CD8-positive, alpha-beta memory T cell (primary cell): ENCODE measurements at places on chromosomes 12 and 14. TPM values are rescaled to one million over a fixed set of nuclear protein-coding genes. Genes with fewer than 3 reads are reported as not detected.
A peak's percentile ranks its signal among the peaks of the same experiment; 100 is the strongest.

- H3K4me3 ChIP-seq: peak overlapping the region; percentile 30
- H3K36me3 ChIP-seq: no peaks in the 10 kb centered on the region
- no peak overlapping the region for H3K27ac ChIP-seq
- DNase-seq: no peak
- H3K27me3 ChIP-seq: no peaks in the 10 kb centered on the region
Observed at GRCh38 chr12:66901138-66901932, 222.5 kb upstream of the GRIP1 start.

DNA sequence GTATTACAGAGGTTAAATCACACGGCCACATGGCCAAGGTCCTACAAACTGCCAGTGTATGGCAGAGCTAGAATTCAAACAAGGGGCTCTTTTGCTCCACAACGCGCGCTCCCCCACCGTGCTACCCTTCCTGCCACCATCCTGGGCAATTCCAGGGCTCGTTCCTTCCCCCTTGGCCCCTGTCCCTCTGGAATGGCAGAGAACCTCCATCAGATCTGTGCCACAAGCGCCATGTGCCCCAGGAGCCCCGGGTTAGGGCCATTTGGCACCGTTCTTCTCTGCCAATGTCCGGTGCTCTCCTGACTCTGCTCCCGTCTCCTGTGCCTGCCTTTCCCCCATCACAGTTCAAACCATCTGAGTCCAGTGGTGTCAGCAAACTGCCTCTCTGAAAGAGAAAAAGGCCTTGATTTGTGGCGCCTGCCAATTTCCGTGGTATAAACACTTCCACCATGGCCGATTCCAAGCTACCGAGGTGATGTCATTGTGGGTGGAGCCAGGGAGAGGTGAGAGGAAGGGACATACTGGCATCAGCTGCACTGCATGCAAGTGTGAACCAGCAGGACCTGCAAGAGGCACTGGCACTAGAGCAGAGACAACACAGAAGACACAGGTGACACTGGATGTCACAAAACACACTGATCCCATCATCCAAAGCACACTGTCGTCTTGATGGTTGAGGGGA is 163.1 kb downstream of the CALM1 start:
- H3K36me3 ChIP-seq: no peaks in the 10 kb centered on the region
- H3K27me3 ChIP-seq: no peaks in the 10 kb centered on the region
- no peak overlapping the region for H3K4me3 ChIP-seq
- DNase-seq: no peak

The ITPR2 gene
- 24.0 TPM for total RNA-seq

- no peaks in the 10 kb centered on the region for H3K4me1 ChIP-seq
- DNase-seq: no peak
- H3K27me3 ChIP-seq: no peaks in the 10 kb centered on the region
Observed at GRCh38 chr14:82080370-82080769, 546.7 kb upstream of the SEL1L start.

GRCh38 chr14:91890291-91890749 is 23.0 kb upstream of the TC2N start:
- no peak overlapping the region for H3K27ac ChIP-seq
- H3K36me3 ChIP-seq: no peaks in the 10 kb centered on the region
- no peak for DNase-seq

DNA sequence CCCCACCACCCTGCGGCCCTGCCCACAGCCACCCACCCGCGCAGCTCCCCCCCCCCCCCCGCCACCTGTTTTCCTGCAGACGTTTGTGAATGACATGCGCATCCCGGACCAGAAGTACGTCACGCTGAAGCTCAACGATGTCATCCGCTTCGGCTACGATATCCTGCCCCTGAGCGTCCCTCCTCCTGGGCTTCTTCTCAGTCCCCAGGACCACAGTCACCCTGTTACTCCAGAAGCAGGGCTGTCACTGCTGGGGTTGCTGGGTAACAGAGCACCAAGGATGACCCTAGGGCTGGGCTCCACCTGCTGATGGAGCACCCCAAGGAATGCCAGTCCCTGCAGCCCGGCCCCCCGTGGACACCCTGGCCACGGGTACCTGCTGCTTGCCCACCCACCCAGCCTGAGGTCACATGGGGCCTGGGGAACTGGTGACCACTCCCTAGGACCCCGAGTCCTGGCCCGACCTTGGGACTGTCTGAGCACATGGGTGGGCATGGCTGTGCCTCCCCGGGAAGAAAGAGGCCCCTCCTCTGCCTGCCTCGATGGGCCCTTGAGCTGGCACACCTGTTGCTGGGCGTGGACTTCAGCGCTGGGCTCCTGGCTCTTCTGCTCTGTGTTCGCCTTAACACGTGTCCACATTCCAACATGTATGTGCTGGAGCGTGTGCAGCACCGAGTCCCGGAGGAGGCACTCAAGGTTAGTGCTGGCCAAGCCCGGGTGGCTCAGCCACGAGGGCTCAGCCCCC is 12.9 kb downstream of the CEP170B start:
- H3K36me3 ChIP-seq: no peaks in the 10 kb centered on the region
- H3K27ac ChIP-seq: no peak overlapping the region
- H3K4me3 ChIP-seq: no peak overlapping the region
- no peak for DNase-seq

GRCh38 chr12:23025372-23026016 is 400.5 kb downstream of the ETNK1 start:
- no peaks in the 10 kb centered on the region for H3K27me3 ChIP-seq
- no peak overlapping the region for H3K27ac ChIP-seq
- no peaks in the 10 kb centered on the region for H3K36me3 ChIP-seq
- no peak for DNase-seq

DNA sequence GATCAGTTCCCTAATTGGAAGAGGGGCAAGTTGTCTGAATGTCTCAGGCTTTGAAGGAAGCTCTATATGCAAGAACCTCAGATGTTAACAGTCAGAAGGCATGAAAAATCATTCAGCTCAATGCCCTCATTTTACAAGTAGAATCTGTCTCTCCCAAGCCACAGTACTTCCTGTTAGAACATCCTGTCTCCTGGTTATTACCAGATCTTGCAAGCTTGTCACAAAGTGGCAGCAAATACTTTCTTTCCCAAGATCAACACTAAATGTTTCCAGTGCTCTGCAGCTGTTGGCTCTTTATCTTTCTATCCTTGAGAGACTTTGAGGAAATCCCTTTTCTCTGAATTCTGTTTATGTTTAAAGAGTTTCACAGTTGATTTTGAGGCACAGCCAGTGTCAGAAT is 235.5 kb downstream of the AKAP6 start:
- H3K4me3 ChIP-seq: no peak overlapping the region
- DNase-seq: no peak
- peaks cover 8% of the 10 kb centered on the region for H3K4me1 ChIP-seq
- H3K27me3 ChIP-seq: no peaks in the 10 kb centered on the region
- H3K27ac ChIP-seq: no peak overlapping the region

The MSI1 gene
- 0.22 TPM for total RNA-seq

- H3K27ac ChIP-seq: no peak overlapping the region
- H3K4me3 ChIP-seq: no peak overlapping the region
- H3K27me3 ChIP-seq: no peaks in the 10 kb centered on the region
- no peaks in the 10 kb centered on the region for H3K36me3 ChIP-seq
- H3K4me1 ChIP-seq: peaks cover 19% of the 10 kb centered on the region
Observed at GRCh38 chr12:104305349-104305748, 1.8 kb downstream of the EID3 start.

The ANO4 gene
- total RNA-seq: not detected

The MYH7 gene
- total RNA-seq: not detected

- H3K4me3 ChIP-seq: peak overlapping the region; percentile 64
- H3K4me1 ChIP-seq: peaks cover 57% of the 10 kb centered on the region
- no peak overlapping the region for H3K27ac ChIP-seq
- H3K27me3 ChIP-seq: no peaks in the 10 kb centered on the region
- no peaks in the 10 kb centered on the region for H3K36me3 ChIP-seq
- no peak for DNase-seq
Observed at GRCh38 chr12:68614105-68614679, 3.5 kb downstream of the RAP1B start.

The GPR132 gene
- total RNA-seq: 52.0 TPM

The GARIN6 gene
- total RNA-seq: not detected

- no peaks in the 10 kb centered on the region for H3K36me3 ChIP-seq
- no peak overlapping the region for H3K27ac ChIP-seq
- no peak overlapping the region for H3K4me3 ChIP-seq
Observed at GRCh38 chr14:92494512-92494911, 19.1 kb upstream of the RIN3 start.

DNA sequence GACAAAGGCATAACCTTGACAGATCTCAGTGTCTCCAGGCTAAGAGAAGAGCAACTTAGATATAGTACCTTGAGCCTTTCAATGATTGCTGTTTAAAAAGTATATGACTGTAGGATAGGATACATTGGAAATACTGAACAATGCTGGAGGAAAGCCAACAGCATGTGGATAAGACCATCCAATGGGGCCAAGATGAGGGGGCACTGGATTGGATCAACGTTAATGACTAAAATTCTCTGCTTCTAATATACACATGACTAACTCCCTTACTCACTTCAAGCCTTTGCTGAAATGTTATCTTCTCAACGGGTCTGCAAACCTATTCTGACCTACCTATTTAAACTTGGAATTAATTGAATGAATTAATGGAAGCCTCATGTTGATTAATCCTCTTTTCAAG is 354.9 kb downstream of the RAD51B start:
- no peaks in the 10 kb centered on the region for H3K36me3 ChIP-seq
- no peaks in the 10 kb centered on the region for H3K4me1 ChIP-seq
- no peaks in the 10 kb centered on the region for H3K27me3 ChIP-seq
- H3K27ac ChIP-seq: no peak overlapping the region
- H3K4me3 ChIP-seq: no peak overlapping the region

The MIPOL1 gene
- not detected for total RNA-seq

The PLA2G1B gene
- total RNA-seq: not detected

The WDR20 gene
- total RNA-seq: 32.8 TPM

DNA sequence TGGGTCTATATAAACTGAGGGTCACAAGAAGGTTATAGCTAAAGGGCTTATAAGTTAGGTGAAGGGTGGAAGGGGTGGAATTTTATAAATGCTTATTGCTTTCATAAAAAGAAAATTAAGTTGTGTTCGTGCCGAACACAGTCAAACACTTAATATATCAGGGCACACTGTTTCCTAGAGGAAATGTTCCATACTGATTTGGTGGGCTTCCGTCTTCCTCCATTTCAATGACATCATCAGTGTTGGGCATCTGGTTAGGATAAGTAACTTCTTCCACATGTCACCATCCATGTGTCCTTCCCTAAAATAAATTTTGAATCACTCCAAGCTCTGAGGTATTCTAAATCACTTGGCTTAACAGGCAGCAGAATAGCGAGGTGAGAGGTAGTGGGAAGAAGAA is 466.4 kb downstream of the MED13L start:
- no peaks in the 10 kb centered on the region for H3K27me3 ChIP-seq
- no peak overlapping the region for H3K4me3 ChIP-seq
- H3K27ac ChIP-seq: no peak overlapping the region
- H3K36me3 ChIP-seq: no peaks in the 10 kb centered on the region

DNA sequence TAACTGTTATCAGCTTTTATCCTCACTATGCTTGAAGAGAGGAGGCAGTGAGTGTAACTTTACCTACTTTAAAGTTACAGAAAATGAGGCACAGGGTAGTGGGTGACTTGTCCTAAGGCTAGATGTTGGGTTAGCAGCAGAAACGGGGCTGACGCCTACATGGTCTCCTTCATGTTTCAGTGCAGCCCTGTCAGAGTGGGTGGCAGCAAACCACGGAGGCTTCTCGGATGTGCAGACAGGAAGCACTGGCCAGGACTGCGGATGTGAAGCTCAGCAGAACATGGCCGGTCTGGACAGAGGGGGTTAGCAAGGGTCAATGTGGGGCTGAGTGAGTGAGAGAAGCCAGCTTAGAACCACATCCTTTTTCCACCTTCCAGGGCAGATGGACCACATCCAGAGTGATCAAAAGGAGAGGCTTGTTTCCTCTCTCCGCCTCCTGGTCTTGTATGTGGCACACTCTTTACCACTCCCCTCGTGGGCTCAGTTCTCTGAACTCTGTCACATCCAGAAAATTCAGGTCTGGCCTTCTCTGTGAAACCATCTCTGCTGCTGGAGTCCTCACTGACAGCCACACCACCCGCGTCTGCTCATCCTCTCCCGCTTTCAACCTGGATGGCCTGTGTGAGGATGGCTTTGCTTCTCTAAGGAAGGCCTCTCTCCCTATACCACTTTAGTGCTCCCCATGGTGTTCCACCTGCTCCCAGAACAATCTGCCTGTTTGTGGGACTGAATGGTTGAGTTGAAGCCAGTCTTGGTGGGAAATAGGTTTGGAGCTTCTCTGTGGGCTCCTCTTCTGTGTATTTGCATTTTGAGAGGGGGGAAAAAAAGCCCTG is 14.1 kb downstream of the SUSD6 start:
- peak overlapping the region; percentile 38 for H3K4me3 ChIP-seq
- H3K36me3 ChIP-seq: no peaks in the 10 kb centered on the region
- H3K27ac ChIP-seq: peak overlapping the region; percentile 40
- H3K27me3 ChIP-seq: no peaks in the 10 kb centered on the region
- H3K4me1 ChIP-seq: peaks cover 79% of the 10 kb centered on the region
- peak; percentile 49 for DNase-seq

The NOXRED1 gene
- 0.40 TPM for total RNA-seq
